NCI-H2081 (cell line): ENCODE measurements at places on chromosomes 2 and 18.

DNA sequence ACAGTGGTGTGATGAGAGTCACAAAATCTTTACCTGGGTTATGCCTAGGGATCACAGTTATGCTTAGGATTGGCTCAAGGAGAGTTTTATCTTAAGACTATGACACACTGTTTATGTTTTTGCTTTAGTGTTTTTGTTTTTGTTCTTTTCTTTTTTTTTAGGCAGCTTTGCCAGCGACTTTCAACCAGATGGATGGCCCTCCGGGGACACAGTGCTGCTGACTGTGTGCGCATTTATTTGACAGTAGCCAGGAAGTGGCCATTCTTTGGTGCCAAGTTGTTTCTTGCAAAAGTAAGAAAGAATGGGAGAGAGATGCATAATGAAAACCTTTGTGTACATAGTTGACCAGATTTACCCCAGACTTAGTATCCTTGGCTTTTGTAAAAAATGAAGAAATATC, 15.1 kb upstream of the DYNC2LI1 start:
- DNase-seq: no peak

DNA sequence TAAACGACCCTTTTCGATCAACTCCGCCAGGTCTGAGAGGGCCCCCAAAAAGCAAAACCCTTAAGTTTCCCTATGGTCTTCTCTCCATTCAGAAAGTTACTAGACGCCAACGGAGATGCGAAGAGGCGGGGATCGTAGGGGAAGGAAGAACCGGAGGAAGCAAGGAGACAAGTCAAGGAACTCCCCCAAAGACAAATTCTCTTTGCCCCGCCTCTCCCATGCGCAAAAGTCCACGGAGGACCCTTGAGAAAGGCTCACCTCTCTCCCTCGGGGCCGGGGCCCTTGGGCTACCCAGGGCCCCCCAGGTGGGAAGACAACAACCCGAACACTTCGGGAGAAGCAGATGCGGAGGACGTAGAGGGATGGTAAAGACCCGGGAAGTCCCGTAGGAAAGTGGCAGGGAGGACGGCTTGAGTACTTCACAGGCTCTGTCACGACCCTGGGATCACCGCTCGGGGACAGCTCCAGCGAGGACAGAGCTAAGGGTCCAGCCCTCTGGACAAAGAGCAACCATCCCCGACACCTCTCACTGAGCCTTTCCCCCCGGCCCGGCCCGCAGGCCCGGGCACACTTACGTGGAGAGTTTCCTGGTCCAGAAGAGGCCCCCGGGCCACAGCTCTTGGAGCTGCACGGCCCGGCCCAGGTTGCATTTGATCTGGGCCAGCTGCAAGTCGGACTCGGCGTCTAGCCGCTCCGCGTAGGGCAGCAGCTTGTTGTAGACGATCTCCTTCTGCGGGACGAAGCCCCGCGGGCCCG, 647 bp downstream of the PSME4 start:
- no peak for DNase-seq

DNA sequence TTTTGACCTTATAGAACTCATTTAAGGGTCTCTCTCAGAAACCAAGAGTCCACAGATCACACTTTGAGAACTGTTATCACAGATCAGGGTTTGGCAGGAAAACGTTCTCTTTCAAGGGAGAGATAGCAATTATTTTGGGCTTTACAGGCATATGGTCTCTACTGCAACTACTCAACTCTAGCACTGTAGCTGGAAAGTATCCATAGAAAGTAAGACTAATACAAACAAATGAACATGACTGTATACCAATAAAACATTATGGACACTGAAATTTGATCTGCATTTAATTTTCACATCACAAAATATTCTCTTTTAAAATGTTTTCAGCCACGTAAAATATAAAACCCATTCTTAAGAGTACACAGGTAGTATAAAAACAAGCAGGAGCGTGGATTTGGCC, 100.5 kb downstream of the TRIP12 start:
- DNase-seq: no peak

DNA sequence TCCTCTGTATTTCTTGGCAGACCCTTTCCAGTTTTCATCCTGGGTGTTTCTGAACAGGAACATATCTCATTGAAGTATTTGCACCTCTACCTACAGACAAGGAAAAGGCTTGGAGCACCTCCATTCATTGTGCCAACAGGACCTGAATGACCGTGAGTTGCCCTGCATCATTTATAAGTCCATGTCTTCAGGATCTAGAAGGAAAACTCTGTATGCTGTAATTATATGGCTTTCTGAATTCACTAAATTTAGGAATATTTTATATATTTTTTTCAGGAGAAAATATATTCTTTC, 402.3 kb upstream of the SLC14A2 start:
- DNase-seq: no peak
